ENCODE measurements at places on chromosomes 12 and 14.
A peak's percentile ranks its signal among the peaks of the same experiment; 100 is the strongest.

- peak; percentile 12 for DNase-seq
Measured at GRCh38 chr12:16300122-16300521, 22.6 kb upstream of the SLC15A5 start.

DNA sequence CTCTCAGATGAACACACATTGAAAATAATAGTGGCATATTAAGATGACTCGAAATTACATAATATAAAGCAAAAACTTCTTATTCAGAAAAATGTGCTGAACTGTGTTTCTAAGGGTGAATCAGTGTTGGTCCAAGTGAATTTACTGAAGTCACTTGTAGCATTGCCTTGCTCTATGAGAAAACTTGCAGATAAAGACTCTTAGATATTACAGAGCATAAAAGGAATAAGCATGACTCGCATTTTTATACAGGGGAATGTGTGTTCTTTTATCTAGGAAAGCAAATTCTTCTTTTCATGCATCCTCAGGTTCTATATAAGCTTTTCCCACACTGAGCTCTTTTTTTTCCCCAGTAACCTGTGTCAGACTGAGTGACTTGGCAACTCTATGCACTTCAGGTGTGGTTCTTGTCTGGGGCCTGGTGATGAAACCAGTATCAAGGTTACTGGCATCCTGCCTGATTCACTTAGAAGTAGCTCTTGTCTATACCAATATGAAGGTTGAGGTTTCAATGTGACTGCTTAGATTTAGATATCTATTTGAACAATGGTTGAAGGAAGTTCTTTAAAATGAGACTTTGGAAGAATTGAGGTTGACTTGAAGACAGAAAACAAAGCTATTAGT is 76.1 kb downstream of the OTOGL start:
- DNase-seq, result no peak

- peak; percentile 30 for DNase-seq
Measured at GRCh38 chr12:120126635-120127005, 10.1 kb upstream of the RAB35 start.

DNA sequence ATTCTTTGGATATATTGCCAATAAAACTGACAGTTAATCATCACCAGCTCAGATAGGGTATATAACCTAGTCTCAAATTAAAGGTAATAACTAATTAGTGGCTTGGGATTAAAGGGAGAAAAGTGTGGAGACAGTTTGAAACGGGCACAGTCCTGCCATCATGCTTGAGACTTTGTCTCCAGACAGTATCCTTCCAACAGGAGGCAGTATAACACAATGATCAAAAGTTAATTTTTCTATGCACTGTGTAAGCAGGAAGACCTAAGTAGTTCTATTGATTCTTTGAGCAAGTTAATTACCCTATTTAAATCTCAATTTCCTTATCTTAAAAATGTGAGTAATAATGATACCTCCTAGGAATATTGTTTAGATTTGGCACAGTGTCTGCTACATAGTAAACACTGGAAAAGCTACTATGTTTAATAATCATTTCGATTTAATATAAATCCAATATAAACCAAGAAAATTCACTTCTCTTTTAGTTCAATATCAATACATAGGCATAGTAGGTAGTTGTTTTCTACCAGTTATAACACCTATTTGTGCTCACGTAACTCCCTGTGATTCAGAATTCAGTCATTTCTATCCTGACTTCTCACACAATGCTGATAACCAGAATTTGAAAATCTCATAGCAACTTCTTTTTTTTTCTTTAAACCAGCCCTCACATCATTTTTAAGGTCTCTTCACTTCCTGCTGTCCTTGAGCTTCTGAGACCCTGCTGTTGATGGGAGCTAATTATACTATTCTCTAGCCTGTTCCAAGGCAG is 53.7 kb downstream of the GALNT4 start:
- no peak for DNase-seq

DNA sequence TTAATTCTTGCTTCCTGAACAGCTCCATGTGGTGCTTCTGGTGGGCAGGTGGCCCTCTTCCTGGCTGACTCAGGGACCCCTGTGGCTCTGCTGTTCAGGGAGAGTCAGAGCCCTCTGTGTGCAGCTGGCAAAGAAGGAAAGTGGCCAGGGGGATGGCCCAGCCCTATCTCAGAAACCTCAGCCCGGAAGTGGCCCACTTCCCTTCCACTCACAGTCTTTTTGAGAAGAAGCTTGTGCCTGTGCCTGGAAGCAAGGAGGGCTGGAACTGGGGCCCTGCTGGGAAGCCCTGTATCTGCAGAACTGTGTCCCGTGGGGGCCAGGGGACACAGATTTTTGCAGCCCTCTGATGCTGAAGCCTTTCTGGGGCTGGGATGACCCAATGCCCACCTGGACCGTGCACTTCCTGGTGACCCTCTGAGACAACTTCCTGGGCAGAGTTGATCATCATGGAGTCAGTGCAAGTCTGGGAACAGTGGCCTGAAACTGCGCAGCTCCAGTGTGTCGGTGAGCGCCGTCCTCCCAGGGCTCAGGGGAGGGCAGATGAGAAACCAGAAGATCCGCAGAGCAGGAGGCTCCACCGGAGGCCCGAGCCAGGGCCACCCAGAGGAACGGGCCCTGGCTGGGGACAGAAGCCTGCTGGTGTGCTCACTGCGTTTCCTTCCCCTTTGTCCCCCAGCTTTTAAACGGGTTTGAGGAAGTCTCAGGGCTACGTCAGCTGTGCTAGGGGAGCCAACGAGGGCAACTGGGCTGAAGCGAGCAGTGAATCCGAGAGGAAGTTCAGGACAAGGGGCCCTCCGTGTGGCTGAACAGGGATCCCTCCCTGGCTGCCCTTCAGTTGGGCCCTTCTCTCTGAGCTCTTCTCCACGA is 217.4 kb upstream of the RTL1 start:
- DNase-seq, result no peak

DNA sequence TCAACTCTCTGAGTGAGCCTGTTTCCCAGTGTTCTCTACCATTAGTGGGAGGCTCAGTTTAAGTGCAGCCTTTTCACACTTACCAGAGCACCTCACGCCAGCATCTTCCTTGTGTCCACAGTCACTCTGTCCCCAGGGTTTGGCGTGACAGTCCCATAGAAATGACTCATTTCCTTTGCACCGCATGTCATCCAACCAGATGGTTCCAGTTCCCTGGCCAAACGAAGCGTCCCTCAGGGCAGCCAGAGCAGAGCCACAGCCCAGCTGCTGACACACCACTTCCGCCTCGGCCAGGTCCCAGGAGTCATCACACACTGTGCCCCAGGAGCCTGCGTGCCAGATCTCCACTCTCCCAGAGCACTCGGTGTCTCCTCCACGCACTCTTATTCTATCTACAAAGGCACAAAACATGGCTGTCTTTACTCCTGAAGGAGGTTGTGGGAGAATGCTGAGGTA is 65.4 kb downstream of the ACSM4 start:
- no peak for DNase-seq

DNA sequence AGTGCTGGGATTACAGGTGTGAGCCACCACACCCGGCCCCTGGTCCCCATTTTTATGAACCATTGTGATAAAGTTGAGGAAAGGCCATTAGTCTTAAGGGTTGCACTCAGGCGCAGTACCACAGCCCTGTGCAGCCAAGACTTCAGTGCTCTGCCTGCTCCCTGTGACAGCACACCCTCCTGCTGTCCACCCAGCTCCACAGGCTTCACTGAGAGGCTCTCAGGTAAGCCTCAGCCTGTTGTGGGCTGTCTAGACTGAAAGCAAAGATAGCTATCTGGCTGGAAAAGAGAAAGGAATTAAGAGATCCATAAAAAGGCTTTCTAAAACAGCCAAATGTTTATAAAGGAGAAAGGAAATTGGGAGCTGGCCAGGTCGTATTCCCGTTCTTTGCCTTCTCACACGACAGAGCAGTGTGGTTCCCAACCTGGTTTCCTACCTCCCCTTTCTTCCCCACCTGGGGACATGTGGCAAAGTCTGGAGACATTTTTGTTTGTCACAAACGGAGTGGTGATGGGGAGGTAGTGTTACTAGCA is 19.1 kb upstream of the DNM1L start:
- no peak for DNase-seq

- DNase-seq, result no peak
Measured at GRCh38 chr12:89775986-89776365, 67.3 kb upstream of the ATP2B1 start.

DNA sequence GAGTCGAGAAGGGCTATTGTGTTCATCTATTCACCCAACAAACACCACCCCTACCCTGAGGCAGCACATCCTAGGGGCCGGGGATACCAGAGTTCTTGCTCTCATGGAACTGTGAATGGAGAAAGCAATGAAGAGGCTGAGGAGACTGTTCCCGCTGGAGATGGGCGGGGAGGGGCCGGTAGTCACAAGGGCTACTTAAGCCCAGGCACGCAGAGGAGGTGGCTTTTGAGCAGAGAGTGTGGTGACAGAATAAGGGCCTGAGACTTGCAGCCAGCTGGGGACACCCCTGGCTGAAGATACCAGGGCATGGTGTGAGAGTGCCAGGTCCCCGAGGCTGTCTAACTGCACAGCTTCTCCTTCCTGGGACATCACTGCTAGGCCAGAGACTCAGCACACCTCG is 114.1 kb upstream of the EVL start:
- no peak for DNase-seq

GRCh38 chr12:71306808-71307207 is 132.8 kb upstream of the LGR5 start:
- no peak for DNase-seq

GRCh38 chr12:45458238-45458637 is 242.3 kb downstream of the ANO6 start:
- DNase-seq, result no peak

GRCh38 chr14:50791201-50791600 is 39.8 kb downstream of the NIN start:
- DNase-seq, result no peak

GRCh38 chr14:92844204-92844603 is 50.1 kb downstream of the GOLGA5 start:
- DNase-seq, result no peak
